Testis (tissue), 5 donors: ENCODE measurements at places on chromosomes 3 and 15.

GRCh38 chr3:169218314-169218983 lies 445.1 kb downstream of the MECOM start:
- peak; percentile 68 for DNase-seq

DNA sequence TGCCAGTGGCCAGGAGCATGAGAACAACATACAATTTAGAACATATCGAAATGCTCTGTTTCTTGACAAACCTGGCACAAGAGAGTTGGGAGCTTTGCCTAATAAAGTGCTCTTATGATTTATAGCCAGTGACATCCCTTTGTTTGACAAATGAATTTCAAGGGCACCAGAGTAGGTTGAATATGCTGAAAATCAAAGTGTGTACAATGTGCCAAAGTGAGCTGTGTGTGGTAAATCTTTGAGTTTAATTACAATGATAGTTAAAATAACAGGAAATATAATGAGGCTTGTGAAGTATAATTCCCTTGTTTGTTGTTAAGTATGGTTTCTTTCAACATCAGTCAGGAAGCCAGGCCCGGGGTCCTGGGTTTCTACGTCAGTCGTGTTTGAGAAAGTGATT lies 211.9 kb downstream of the EBLN2 start:
- no peak for DNase-seq

DNA sequence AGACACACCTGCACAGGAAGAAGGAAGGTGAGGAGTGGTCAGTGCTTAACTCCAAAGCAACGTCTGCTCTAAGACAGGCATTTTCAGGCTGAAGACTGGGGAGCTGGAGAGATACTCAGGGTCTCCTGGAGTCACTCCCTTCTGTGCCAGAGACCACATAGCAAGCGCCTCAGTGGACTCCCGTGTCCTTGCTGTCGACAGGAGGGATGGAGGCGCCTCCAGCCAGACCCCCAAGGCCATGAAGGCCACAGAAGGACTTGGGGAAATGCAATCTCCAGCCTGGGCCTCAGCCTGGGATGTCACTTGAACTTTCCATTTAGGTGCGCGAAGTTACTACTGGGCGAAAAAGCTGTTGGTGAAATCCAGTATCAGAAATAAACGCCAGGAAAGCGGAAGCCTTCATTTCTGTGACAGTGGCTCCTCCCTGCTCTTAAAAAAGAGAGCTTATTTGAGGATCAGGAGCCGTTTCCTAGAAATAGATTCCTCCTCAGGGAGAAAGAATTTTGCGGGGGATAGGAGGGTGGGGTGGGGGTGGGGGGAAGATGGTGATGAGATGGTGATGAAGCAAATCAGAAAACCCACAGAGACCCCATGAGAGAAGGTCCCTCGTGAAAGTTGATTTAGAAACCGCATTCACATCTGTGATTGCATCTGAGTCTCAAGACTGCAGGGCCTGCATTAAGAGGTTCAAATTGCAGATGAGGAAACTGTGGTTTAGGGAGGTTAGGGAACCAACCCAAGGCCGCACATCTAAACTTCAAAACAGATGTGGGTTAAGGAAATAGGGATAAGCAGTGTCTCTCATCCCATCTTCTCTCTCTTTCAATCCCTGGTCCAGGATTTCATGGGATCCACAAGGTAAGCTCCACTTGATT lies 78.8 kb downstream of the ATP2B2 start:
- DNase-seq, result no peak

DNA sequence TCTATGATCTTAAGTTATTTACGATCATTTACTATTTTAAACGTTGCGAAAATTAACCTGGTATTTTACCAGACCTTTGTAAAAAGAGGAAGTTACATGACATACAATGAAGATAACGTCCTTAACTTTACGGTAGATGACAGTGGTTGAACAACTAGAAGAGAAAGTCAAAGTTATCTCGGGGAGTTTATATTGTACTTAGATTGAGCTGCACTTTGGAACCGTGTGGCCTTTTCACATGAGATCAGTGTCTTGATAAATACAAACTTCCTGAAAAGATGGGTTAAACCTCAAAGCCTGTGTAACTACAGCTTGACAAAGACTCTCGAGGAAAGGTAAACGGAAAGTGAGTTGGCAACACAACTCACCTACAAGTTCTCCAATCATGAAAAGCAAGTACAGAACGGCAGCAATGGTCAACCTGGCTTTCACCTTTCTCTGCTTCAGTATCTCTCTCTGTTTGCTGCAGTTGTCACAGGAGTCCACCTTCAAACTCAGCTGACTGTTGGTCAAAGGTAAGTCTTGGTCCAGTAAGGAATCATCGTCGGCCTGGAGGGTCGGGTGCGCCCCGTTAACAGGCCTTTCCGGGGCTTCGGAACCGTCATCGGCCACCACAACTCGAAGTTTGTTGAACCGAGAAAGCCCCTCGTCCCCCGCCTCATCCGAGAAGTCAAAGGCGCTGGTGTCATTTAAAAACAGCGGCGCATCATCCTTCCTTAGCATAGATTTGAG lies 793 bp downstream of the SLC30A4 start:
- DNase-seq, result no peak

- DNase-seq, result no peak
Measured at GRCh38 chr3:23840521-23840920, 34.8 kb downstream of the UBE2E1 start.

DNA sequence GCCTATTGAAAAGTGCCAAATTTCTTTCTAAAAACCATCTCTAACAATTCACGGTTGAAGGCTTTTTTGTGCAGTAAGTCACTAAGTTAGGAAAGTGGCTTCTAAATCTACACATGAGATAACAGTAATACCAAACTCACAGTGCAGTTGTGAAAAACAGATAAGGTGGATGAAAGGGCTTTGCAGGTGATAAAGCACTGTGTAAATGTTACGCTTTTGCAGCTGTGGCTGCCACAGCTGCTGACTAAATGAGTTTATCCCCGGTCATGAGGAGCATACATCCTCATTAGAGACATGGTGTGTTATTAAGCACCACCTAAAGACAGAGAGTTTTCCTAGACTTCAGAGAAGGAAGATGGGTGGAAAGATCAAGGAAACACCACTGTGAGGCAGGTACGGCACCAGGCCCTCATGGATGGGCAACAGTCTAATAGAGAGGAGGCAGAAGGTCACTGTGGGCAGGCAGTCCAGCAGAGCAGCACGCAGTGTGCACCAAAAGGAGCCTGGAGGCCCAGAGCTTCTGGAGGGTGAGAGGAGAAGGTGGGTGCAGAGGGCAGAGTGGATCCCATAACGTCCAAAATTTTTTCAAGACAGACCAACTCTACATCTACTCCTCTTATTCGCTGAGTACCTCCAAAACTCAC lies 68.5 kb downstream of the FMN1 start:
- DNase-seq, result no peak

DNA sequence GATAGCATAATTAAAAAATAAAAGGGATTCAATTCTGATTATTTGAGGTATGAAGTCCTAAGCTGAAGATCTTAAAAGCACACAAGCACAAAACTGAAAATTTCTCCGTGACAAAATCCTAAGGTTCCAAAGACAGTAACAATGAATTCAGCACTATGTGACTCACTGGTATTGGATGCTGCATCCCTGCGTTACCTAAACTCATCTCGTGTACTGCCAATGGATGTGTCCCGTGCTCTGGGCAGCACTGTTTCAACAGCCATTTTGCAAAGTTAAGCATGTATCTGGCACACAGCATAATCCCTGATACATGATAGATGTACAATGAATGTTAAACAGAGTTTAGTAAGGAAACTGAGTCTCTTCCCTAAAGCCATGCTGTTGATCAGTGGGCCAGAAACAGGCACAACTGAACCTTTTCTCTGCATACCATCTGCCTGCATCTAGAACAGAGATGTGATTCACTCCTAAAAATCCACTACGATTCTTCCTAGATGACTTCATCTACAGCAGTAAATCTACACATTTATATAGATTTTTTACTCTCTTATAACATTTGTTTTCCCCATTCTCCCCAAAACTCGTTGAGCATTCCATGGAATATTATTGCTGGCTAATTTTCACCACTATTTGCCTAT lies 14.3 kb downstream of the SUCLG2 start:
- DNase-seq, result no peak

DNA sequence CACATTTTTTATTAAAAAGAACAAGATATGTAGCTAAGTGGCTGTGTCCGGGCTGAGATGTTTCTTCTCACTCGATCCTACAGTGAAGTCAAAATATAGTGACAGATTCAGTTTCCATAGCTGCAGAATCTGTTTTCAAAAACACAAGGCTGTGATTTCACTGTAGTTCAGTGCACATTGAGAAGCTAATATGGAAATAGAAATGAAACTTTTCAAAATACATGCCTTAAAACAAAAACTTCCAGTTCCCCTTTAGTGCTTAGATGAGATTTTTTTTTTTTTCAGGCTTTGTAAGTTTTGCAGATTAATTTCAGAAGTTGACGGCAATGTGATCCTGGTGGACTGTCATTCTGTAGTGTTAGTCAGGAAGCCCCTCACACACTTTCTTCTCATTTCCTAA lies 23.8 kb upstream of the TRAK1 start:
- no peak for DNase-seq

DNA sequence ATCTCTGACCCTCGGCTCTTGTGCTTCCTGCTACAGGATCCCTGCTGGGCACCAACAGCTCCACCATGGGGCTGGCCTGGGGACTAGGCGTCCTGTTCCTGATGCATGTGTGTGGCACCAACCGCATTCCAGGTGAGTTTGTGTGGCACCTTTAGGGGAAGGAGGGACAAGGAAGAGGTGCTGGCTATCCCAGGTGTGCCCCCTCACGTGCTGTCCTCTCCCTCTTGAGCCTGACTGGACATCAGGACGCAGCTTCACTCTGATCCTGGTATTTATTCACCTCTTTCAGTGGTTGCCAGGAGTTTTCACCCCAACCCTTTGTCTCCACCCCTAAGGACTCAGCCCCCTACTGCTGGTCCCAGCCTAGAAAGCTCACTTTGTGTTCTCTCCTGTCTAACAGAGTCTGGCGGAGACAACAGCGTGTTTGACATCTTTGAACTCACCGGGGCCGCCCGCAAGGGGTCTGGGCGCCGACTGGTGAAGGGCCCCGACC lies 960 bp downstream of the THBS1 start:
- DNase-seq, result peak; percentile 67

GRCh38 chr15:65286704-65287519 lies at the start of gene PARP16:
Gene PARP16, minus strand, starts transcription at chr15:65286883. Its CDS starts 457 bp downstream, at chr15:65286426.
- DNase-seq, result peak; percentile 93

DNA sequence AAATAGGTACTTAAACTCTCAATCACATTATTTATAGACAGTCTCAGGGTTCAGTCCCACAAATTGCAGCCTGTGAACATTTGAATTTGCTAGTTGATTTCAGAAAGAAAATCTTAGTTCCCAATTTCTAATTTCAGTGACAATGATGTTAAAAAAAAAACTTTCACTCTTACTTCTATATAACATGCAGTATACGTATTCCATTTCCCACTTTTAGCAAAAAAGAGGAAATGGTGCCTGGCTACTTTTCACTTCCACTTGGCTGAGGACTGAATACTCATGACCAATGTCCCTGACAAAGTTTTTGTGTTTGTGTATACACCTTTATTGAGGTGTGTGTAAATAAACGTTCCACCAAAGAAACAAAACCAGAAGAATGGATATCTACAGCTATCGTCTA lies 32.1 kb upstream of the XCR1 start:
- no peak for DNase-seq

DNA sequence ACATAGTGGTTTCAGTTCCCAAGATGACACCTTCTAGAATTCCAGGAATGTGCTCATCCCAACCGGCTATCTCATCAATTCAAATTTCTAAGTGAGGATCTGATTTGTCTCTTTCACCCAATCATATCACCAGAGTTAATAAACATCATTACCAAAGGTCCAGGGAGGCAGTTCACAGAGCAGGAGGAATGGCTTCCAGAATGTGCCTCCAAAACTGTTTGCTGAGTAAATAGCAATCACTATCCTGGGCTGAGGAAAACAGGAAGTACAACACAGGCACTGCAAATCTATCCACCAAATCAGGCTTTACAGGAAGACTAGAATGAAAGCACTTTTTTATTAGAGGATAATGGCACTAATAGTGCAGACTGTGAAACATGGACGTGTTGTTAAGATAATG lies 61.5 kb downstream of the OSBPL10 start:
- no peak for DNase-seq

DNA sequence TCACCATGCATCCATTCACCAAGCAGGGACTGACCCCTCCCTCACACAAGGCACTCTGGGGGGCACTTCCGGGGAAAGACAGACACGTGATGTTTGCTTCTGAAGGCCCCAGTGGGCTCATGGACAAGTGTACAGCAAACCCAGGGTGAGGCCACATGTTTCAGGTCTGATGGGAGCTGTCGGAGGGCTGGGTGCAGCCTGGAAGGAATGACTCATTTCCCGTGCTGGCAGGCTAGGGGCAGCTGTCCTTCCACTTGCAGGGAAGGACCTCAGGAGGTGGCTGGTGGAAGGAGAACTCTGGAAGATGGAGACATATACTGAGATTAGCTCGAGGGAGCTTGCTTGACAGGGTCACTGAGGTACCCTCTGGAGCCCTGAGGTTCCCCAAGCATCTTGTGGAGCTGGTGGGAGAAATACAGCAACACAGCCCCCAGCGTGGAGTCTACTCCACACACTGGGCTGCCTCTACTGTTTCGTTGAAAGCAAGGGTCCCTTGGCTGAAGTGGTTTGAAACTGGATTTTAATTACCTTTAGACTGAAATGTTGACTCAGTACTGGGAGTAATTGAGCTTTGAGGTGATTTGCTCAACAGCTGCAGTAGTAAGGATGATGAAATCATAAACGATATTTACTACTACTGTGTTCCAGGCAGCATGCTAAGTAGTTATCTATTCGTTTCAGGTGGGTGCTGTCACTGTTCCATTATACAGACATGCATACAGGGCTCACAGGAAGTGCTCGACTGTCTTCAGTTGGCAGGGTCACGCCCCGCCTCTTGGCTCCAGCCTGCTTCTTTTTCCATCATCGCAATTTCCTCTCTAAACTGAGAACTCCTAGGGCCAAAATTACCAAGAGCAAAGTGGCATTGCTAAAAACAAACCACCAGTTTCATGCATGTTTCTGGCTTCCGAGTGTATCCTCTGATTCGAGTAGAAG lies 230.4 kb downstream of the ADAMTS17 start:
- peak; percentile 12 for DNase-seq

DNA sequence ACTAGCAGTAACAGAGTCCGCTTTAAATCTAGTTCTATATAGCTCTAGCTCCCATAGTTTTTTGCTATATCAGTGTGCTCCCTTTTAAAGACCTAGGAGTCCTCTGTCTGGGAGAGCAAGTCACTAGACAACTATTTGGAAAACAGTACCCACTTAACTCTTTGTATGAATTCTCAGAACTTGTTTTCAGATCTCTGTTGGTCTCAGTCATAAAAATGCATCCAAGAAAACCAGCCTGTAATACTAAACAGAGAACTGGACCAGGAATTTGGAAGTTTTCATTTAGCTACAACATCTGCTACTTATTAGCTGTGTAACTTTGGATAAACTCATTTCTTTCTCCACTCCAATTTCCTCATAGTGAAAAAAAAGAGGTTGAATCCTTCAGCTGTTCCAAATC lies 56.9 kb upstream of the C3orf49 start:
- DNase-seq, result no peak

GRCh38 chr3:184666442-184666841 lies 45.4 kb downstream of the MAGEF1 start:
- DNase-seq, result no peak
